ENCODE measurements at places on chromosomes 3 and 15.

DNA sequence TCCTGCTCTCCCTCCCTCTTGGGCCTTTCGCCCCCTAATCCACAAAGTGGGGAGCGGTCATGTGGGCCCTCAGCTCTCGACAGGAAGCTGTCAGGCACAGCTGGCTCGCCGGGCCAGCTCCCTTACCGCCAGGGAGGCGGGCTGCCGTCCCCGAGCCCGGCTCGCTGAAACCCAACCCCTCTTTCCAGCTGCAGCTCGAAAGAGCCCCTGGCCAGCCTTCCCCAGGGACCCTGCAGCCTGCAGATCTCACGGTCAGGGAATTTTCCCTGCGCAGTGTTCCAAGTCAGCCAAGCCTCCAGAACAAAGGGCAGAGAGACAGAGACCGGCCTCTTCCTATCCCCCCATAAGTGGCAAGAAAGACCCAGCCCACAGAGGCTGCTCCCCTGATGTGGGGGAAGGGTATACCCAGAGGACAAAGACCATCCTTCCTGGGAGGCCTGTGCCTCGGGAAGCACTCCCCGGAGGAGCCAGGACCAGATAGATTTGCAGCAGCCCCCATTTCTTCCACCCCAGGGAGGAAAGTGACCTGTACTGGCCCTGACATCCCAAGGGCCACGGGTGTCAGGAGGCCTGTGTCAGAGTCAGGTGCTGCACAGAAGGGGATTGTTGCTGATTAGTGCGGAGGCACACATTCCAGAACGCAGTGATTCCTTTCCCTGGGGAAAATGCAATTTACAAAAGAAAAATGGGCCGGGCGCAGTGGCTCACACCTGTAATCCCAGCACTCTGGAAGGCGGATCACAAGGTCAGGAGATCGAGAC, 32.6 kb downstream of the MAGEF1 start:
- no peak for DNase-seq

GRCh38 chr3:143187111-143187510, 67.5 kb downstream of the CHST2 start:
- DNase-seq = no peak

- no peak for DNase-seq
Observed at GRCh38 chr3:135528413-135529015, 437.0 kb upstream of the PPP2R3A start.

- DNase-seq = no peak
Observed at GRCh38 chr3:63905731-63906620, 6.2 kb downstream of the SCAANT1 start.

DNA sequence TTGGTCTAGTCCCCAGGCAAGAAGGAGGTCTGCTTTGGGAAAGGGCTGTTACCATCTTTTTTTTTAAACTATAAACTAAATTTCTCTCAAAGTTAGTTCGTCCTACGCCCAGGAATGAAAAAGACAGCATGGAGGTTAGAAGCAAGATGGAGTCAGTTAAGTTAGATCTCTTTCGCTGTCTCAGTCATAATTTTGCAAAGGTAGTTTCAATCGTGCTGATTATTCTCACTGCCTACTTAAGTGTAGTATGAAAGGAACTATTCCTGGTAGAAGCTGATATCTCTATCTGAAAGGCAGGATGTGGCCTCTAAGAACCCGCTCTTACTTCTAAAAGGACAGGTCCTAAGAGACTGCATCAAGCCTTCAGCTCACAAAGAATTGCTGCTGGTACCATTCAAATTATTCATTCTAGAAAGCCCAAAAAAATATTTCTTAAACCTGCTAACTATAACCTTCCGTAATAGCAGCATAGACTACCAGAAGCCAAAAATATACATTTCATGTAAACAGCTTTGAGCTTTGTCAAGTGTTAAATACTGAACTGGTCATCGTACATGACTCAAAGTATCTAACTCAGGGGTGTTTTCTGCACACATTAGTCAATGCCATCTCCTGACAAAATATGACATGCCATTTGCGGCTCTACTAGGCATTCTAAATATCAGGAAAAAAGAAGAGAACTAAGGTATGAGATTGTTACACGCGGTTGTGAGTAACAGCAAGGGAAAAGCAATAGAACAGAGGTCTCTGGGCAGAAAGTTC, 96.0 kb upstream of the CCDC80 start:
- DNase-seq = no peak

GRCh38 chr15:70429056-70429722, 331.5 kb upstream of the TLE3 start:
- no peak for DNase-seq

GRCh38 chr3:72997421-72997961, 880 bp downstream of the PPP4R2 start:
- peak; percentile 41 for DNase-seq

GRCh38 chr3:170128977-170129431, 52.5 kb downstream of the PHC3 start:
- peak; percentile 65 for DNase-seq

- DNase-seq = no peak
Observed at GRCh38 chr3:59316688-59317275, 267.0 kb upstream of the CFAP20DC start.

- DNase-seq = peak; percentile 93
Observed at GRCh38 chr15:84947947-84948830, 33.5 kb upstream of the PDE8A start.

- DNase-seq = no peak
Observed at GRCh38 chr3:195809291-195809785, 2.4 kb downstream of the MUC4 start.

GRCh38 chr15:51752888-51753287, 1.5 kb downstream of the TMOD2 start:
- no peak for DNase-seq

- DNase-seq = no peak
Observed at GRCh38 chr15:70786996-70787395, 23.6 kb upstream of the UACA start.

DNA sequence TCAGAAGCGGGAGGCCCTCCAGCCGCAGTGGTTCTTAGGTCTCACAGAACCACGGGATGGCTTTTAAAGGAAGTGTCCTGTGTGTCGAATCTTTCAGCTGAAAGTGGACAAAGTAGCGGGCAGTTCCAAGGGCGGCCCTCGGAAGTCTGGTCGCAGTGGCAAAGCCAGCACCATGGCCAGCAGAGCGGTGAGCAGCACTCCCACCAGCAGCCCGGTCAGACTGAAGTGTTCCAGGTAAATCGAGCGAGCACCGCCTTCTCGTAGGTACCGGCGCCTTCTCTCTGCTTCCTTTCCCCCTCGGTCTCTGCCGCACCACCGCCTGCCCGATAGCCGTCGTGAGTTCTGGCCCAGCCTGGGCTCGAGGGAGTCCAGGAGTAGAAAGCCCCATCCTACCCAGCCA, 103.6 kb upstream of the ABHD17C start:
- DNase-seq = no peak

DNA sequence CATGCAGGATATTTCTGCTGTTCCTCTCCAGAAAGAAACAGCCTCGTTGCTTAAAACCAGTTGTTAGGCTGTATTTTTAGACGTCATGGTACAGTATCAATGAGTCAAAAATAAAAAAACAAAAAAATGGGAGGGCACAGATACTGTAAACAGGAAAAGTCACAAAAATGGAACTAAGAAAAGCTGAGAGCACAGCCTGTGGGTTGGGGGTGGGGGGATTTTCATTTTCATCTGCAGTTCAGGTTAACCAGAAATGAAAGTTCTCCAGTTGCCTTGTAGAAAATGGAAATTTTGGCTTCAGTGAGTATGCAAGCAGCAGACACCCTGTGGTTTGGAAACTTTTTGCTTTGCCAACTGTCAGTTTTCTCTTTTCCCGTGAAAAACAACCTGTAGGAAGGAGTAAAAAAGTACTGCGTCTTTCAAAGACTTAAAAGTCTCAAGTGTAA, 59.0 kb downstream of the FRMD4B start:
- no peak for DNase-seq

- no peak for DNase-seq
Observed at GRCh38 chr15:77021088-77021481, 26.2 kb downstream of the PSTPIP1 start.

- DNase-seq = no peak
Observed at GRCh38 chr3:139552632-139553365, 13.3 kb upstream of the RBP1 start.

- no peak for DNase-seq
Observed at GRCh38 chr3:112104774-112105173, 18.6 kb downstream of the C3orf52 start.

GRCh38 chr15:99268431-99268830, 17.1 kb downstream of the LRRC28 start:
- DNase-seq = no peak

GRCh38 chr3:170232266-170232665, 10.0 kb downstream of the PRKCI start:
- no peak for DNase-seq

DNA sequence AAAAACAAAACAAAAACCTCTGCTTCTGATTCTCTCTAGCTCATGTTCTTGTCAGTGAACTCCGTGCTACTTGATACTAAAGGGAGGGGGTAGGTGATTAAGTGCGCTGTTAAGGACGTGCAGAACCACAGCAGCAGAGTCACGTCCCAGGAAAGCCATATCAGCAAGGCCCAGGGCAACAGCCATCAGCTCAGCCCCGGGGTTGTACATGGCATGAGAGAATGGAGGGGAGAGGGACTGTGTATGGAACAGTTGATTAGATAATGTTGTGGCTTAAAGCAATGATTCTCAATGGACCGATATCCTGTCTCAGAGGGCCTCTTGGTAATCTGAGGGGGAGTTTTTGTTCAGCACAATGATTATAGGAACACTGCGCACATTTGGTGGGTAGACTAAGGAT, 27.6 kb downstream of the C2CD4A start:
- DNase-seq = no peak

DNA sequence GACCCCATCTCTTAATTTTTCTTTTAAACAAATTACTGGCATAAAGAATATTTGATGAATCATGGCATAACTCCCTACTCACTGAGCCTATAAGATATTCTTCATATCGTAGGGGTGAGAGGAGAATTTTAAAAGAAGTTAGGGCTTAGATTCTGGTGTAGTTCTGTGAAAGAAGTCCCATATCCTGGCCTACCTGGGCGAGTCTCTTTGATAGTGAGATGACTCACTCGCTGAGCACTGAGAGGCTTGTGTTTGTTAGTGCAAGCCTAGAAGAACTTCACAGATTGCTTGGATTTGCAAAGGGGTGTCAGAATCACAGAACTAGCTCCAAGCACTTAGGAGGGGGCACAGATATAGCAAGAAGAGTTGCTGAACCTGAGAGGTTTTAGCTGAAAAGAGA, 133.8 kb upstream of the TMC3 start:
- no peak for DNase-seq

- DNase-seq = no peak
Observed at GRCh38 chr3:15011174-15011573, 53.9 kb downstream of the MRPS25 start.

DNA sequence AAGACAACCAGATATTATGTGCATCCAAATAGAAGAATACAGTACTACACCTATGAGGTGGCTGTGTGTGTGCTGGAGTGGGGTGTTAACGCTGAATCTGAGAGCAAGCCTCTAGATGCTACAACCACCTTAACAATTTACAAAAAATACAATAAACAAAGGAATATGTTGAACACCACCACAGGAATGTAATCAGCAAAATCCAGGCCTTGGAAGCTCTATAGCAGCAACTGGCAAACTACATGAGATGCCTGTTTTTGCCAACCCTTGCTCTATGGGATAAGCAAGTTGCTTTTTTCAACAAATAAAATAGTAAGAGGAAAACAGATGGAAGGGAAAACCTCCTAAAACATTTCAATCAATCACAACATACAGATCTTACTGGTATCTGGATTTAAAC, 23.9 kb downstream of the SLTM start:
- DNase-seq = no peak

DNA sequence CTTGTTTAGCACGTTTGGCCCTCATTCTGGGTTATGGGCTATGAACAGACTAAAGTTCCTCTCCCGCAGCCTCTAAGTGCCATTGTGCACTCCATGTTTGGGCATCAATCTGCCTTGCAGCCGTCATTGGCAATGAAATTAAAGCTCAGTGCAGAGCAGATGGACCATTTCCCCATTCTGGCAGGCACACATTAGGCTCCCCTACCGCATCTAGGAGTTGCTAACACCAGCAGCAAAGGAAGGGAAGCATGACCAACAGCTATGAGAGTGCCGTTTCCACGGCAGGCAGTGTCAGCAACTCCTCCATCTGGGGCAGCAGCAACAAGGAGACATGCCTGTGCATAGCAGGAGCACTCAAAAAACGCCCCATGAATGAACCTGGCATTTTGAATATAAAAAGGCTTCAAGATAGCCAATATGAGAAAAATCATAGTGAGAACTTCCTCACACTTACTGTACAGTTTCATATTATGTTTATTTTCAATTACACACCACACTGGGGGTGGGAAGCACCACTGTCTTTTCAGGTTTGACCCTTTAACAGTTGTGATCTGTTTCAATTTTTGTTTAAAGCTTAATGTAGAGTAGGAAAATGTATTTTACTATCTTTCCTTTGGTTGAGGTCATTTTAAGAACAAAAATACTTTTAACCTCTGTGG, 218.7 kb downstream of the KCNMB2 start:
- DNase-seq = no peak

GRCh38 chr3:21330293-21330692, 420.7 kb downstream of the ZNF385D start:
- no peak for DNase-seq

DNA sequence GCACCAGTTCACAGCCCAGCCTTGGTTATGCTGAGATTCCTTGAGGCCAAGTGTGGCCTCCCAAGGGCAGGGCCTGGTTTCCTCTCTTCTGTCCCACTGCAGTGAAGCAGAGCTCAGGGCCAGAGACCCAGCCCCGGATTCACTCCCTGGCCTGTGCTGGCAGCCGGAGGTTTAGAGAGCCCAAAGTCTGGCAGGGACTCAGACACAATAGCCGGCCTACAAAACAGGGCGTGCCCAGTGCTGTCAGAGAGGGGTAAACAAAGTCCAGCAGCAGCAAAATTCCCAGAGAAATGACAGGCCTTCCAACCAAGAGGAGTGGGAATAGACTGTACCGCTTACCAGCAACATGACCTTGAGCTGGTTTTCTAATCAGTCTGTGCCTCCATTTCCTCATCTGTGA, 14.0 kb downstream of the VIPR1 start:
- DNase-seq = no peak

GRCh38 chr3:33438881-33439545, 1.2 kb downstream of the UBP1 start:
- no peak for DNase-seq

DNA sequence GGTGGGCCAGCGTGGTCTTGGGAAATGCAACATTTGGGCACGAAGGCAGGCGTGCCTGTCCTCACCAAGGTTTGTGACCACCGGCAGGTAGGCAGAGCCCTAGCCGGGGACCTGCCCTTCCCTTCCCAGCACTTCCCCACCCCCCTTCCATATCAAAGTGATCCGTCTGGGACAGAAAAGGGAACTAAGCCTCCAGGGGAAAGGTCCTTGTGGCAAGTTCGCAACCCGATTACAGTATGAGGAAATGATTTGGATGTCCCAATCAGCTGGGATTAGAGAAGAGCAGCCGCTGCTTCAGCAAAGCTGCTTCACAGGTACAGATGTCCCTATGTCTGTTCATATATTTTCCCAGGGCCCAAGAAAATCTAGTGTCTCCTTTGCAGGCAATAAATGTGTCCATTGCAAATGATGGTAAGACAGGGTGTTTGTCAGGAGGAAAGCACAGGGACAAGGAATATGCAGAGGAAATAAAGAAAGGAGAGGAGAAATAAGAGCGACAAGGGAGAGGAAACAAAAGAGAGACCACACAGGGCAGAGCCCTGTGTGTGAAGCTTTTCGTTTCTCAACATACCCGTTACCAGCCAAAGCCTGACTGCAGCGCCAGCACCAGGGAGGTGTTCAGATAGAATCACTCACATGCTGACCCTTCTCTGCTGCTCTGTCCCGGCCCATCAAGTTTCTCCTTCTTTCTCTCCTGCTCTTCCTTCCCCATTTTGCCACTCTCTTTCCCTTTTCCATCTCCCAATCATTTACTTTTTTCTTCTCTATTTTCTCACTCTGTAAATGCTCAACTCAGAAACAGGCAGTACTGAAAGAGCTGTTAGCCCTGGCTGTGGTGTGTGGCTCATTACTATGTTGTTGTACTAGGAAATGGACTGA, 17.4 kb upstream of the SECISBP2L start:
- no peak for DNase-seq

All from AG20443 (cell line).